ENCODE measurements at places on chromosomes 2 and 18.

DNA sequence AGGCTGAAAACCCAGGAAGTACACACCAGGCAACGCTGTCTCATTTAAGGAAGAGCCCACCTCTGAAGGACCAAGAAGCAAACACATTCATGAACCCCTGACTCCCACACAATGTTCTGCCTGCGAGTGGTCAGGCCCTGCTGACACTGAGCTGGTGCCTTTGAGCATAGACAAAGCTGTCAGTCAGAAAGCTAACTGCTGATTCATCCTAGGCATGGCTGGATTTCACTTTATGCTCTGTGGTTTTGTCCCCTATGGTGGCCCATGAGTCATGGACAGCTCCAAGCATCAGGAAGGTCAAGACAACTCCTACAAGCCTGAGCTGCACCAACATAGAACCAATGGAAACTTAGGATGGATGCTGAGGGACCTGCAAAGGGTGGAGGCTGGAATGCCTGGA, 78.9 kb downstream of the UXS1 start:
- DNase-seq = no peak

GRCh38 chr18:31244771-31245394, 73.1 kb upstream of the DSG1 start:
- no peak for DNase-seq

DNA sequence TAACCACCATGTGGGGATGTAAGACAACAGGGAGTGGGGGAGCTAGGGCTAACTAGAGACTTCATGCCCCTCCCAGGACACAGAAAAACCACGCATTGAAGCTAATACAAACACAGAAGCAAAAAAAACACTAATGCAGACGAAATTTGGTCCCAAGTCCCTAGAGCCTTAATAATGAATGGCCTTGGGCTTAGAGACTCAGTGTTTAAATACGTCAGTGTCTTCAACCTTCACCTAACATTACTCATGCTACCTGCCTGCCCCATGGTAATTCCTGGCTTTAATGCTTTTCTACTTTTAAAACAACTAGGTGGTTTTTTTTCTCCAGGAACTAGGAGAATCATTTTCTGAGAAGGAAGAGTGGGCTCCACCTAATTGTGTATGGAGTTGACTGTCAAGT, 64.1 kb upstream of the ITSN2 start:
- no peak for DNase-seq

DNA sequence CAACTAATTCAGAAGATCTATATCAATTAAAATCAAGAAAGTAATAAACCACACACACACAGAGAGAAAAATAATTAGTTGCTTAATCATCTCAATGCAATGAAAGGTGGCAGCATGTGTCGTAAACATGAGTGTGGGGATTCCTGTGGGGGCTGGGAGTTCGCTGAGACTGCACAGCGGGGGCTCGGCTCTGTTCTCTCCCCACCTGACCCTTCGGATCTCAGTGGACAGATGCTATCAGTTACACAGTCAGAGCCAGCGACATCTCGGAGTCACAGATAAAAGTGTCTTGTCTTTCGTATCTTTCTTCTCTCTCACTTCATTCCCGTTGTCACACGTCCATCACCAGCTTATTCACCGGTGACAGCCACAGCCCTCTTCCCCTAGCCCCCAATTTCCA, 37.1 kb downstream of the COLEC12 start:
- DNase-seq = no peak

DNA sequence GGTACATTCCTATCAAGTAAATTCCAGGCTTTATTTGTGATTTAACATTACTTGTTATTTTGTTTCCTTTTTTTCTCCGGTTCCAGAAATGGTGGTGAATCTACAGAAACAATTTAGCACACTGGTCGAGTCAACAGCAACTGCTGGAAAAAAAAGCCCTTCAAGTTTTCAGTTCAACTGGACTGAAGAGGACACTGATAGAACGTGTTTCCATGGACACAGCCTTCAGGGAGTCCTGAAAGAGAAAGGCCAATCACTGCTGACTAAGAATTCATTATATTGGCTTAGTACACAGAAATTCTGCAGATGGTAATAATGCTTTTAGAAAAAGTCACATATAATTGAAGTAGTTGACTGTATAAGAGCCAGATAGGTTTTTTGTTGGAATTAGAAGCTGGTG, 32.0 kb upstream of the GRHL1 start:
- no peak for DNase-seq

DNA sequence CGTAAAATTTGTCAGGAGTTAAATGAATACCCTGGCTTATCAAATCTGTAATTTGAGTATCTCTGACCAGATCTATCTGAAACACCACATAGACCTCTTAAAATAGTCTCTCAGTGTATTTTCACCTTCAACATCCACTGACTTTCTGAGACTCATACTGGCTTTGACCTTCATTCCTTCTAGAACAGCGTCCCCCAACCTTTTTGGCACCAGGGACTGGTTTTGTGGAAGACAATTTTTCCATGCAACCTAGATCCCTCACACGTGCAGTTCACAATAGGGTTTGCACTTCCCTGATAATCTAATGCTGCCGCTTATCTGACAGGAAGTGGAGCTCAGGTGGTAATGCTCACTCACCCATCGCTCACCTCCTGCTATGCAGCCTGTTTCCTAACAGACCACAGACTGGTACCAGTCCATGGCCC, 3.2 kb downstream of the NBAS start:
- DNase-seq = no peak

- DNase-seq = no peak
Observed at GRCh38 chr2:181998891-181999654, 13.4 kb downstream of the PPP1R1C start.

DNA sequence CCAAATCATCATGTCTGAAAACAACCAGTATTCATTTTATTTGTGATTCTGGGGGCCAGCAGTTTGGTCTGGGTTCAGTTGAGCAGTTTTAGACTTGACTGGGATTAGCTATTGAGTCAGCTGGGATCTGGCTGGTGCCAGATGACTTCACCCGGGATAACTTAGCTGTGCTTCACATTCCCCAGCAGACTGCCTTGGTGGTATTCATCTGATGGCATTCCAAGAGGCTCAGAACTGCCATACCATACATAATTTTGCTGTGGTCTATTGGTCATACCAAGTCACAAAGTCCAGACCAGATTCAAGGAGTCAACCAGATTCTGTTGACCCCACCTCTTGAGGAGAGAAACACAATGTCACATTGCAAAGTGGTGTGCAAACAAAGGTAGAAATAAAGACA, 7.8 kb upstream of the FSHR start:
- no peak for DNase-seq

GRCh38 chr18:32607816-32608215, 137.1 kb upstream of the GAREM1 start:
- DNase-seq = no peak

DNA sequence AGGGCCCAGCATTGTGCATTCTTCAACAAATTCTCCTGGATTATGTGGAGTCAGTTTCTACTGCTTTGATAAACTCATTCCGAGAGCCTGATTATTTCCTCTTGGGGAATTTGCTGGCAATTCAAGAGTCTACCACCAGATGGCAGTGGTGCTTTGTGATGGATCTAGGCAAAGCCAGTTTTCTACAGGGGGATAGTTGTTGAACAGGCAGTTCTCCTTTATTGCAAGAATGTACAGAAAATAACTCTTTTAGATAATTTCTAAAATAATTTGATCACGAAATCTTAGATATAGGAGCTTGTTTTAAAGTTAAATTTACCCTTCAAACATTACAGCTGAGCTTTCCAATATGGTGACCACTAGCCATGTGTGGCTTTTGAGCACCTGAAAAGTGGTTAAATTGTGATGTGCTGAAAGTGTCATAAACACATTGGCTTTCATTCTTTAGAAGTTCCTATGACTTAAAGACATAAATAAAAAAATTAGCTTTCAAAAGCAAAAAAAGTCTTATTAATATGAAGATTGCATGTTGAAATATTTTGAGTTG, 66.7 kb upstream of the HAAO start:
- DNase-seq = peak; percentile 40

GRCh38 chr18:78965917-78966792, 13.5 kb upstream of the SALL3 start:
- no peak for DNase-seq

GRCh38 chr2:8437228-8437948, 244.5 kb upstream of the ID2 start:
- no peak for DNase-seq

DNA sequence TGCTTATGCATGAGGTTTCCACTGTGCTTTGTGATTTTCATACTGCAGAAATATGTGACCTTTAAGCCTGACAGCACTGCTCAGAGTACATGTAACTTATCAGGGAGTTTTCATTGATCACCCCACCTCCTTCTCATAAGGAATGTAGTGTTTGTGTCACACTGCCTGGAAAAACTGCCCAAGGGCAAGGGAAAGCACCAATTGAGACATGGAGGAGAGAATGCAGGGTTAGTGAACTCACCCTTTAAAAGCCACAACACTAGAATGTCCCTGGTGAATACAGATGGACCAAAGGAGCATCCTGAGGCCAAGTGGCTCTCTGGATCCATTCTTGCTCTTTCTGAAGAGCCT, 147.2 kb upstream of the SPATS2L start:
- no peak for DNase-seq

GRCh38 chr18:59715445-59715844, 18.2 kb upstream of the CCBE1 start:
- DNase-seq = no peak

- no peak for DNase-seq
Observed at GRCh38 chr18:46068763-46069162, 3.3 kb downstream of the PSTPIP2 start.

- DNase-seq = no peak
Observed at GRCh38 chr2:98701230-98701629, 29.7 kb downstream of the MGAT4A start.

- DNase-seq = no peak
Observed at GRCh38 chr18:23056315-23056714, 79.0 kb upstream of the CABLES1 start.

GRCh38 chr2:1736045-1736444, 8.3 kb downstream of the PXDN start:
- no peak for DNase-seq

DNA sequence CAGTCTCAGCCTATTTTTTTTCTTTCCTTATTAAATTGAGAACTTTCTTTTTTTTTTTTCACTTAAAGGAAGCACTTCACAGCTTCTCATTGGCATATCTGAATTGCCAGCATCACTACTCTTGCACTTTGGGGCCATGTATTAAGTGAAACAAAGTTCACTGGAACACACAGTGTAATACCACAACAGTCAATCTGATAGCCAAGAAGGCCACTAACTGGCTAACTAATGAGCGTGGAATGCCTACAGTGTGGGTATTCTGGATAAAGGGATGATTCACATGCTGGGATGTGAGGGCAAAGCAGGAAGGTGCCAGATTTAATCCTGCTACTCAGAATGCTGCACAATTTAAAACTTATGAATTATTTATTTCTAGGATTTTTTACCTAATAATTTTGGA, 11.7 kb upstream of the C18orf63 start:
- DNase-seq = no peak

DNA sequence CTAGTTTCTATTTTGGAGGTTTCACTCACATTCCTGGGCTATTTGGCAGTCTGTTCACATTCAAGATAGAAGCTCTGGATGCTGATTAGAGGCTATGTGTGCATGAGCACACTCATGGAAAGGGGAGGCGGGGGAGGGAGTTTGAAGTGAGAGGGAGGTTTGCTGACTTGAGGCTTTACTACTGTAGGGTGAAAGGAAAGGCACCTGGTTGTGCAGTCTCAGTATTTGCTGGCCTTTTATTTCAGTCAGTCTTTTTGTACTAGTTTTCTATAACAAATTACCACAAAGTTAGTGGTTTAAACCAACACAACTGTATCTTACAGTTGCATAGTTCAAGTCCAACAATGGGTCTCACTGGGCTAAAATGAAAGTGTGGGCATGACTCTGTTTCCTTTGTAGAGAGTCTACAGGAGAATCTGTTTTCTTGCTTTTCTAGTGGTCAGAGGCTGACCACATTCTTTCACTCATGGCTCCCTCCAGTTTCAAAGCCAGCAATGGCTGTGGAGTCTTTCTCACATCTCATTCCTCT, 47.7 kb upstream of the NR4A2 start:
- no peak for DNase-seq

- DNase-seq = no peak
Observed at GRCh38 chr2:197152451-197153228, 157.9 kb downstream of the ANKRD44 start.

GRCh38 chr2:239098288-239098970, 250.5 kb downstream of the TWIST2 start:
- DNase-seq = no peak
